Common myeloid progenitor, CD34-positive (primary cell): ENCODE measurements at places on chromosomes 12 and 14.

GRCh38 chr12:111150360-111150759 lies 218.5 kb downstream of the PHETA1 start:
- DNase-seq = peak; percentile 24

- no peak for DNase-seq
These were observed 62.3 kb upstream of the PTCSC3 start for GRCh38 chr14:36238666-36239363.

DNA sequence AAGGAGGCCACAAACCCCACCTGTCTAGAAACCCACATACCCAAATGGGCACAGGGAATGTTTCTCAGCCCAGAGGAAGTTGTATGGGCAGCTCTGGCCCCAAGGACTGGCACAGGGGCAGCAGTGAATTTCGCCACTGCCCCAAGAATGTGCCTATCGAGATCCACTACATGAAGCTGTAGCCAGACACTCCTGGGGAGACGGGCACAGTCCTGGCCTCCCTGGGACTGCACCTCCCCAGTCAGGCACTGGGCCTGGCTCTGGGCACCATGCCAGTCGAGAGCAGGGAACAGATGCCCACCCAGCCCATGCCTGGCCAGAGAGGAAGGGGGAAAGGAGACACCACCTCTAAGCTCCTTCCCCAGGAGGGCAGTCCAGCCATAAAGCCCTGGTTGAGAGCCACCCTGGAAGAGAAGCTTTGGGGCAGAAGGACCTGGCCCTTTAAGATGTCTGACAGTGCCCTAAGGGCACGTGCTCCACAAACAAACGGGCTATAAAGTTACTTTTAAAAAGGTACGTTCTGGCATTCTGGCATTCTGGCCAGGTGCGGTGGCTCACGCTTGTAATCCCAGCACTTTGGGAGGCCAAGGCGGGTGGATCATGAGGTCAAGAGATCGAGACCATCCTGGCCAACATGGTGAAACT lies 8.4 kb downstream of the ADCY6 start:
- DNase-seq = no peak

- DNase-seq = no peak
These were observed 57.0 kb upstream of the GPHB5 start for GRCh38 chr14:63375769-63376168.

- DNase-seq = peak; percentile 20
These were observed 13.2 kb upstream of the C1S start for GRCh38 chr12:7047306-7047705.

DNA sequence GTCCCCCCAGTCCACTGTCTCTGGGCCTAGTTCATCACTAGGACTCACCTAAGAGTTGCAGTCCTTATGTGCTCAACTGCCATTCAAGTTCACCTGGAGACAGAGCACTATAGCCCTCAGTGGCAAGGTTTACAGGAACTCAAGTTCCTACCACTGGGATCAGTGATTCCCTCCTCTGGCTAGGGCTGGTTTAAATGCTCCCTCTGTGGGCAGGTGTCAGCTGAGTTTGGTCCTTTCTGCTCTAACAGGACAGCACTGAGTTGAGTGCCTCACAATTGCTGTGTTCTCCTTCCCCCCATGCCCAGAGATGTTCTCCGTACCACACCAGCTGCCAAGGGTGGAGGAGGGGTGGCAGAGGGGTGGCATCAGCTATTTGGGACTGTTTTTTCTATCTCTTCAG lies 20.8 kb upstream of the SAV1 start:
- no peak for DNase-seq

DNA sequence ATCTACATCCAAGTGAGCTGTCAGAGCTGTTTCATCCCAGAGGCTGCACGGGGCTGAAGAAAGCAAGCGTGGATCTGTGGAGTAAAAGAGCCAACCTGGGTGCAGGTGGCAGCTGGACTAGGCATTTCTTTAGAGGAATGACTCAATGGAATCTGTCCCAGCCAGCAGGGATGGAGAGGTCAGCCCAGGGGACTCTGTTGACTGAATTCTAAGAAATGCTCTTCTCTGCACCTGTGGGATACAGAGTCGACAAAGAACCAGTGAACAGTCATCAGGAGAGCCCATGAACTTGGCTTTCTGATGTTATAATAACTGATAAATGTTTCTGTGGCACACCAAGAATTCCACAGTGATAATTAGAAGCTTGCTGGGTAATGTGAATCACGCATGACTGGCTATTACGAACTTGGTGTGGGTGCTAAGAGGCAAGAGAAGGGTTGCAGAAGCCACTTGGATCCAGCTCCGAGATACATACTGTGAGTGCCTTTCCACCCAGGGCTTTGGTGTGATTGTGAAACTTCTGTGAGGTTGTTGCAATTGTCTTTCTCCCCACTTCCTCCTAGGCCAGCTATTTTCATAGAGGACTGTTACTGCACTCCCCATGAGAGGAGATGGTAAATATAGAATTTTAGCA lies 16.2 kb downstream of the PYGL start:
- DNase-seq = no peak

- peak; percentile 89 for DNase-seq
These were observed 62.8 kb downstream of the HRK start for GRCh38 chr12:116818341-116818856.

- DNase-seq = no peak
These were observed 96.0 kb downstream of the BCL2L14 start for GRCh38 chr12:12166751-12167150.

DNA sequence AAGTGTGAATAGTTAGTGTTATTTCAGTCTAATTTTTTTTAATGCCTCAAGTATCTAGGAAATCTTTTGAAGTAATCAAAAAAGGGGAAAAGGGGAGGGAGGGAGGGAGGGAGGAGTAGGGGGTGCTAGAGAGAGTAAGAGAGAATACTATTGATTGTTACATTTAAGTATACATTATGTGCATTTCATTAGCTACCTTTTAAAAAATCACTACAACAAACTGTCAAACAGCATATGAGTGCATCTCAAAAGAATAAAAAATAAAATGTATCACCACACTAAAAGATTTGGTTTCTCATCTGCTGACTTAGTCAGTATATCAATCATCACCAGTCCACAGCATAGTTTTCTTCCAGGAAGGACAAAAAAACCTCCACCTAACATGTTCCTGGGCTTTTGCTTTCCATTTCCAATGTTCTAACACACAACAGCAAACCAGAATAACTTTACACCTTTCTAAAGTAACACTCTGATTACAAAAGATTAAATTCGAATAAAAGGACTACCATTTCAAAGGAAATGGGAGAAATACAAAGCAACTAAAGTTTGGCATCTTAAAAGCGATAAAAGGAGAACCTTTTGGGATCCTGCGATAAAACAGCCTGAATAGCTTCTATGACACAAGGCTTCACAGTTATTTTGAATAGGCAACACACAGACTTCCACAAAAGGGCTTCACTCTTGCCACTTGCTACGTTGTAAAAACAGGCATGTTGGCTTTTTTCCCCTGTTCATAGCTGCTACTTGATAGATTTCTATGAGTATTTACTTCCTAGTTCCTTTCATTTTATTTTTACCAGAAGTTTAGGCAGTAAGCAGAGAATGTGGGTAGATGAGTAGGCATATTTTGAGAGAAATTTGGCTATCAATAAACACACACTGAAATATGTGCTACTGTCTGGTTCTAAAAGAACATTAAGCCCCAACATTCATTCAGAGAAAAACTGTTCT lies 160.9 kb downstream of the EPS8 start:
- DNase-seq = peak; percentile 67

DNA sequence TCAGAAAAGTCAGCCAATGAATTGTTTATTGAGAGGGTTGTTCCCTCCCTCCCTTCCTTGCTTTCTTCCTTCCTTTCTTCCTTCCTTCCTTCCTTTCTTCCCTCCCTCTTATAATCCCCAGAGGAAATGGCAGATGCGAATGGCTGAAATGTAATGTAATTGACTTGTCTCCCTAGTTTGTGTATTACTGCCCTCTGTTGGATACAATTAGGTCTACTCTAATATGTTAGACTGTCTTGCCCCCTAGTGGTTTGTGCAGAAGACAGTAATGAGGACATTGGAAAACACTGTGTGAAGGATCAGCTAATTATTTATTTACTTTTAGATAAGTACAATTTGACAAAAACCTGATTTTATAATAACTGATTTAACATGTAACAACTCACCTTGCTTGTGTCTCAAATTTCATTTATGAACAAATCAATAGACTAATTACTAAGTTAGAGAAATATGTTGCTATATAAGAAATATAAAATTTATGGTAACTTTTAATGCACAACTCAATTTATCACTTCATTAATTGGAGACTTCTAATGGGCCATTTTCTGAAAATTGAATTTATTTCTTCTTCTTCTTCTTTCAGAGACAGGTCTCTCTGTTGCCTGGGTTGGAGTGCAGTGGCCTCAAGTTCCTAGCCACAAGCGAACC lies 229.8 kb upstream of the LRIG3 start:
- DNase-seq = peak; percentile 87

DNA sequence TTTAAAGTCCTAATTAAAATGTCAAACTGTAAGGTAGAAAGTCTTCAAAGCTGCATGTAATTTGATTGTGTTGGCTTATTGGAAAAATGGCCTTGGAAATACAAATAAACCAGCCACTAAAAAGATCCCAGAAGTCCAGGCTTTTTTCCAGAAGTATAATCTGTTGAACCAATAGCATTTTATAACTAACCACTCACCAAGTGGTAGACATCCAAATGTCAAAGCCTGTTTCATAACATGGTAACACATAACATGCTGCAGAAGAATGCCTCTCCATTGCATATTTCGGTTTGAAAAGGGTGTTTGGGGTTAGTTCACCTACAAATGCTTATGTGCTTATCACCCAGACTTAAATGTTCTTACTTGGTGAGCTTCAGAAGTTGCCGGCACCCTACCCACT lies 183.7 kb upstream of the DIO2 start:
- DNase-seq = no peak

GRCh38 chr14:104800771-104801519 lies at the start of gene ZBTB42:
Gene ZBTB42, plus strand, starts transcription at chr14:104801101. Its CDS starts 97 bp downstream, at chr14:104801198.
- DNase-seq = peak; percentile 54

GRCh38 chr12:115785548-115785947 lies 491.9 kb downstream of the MED13L start:
- no peak for DNase-seq
